ENCODE measurements at places on chromosomes 3 and 15.
A peak's percentile ranks its signal among the peaks of the same experiment; 100 is the strongest.

GRCh38 chr3:66372681-66373350 is 128.0 kb downstream of the LRIG1 start:
- peak; percentile 24 for DNase-seq

GRCh38 chr3:194773216-194773615 is 87.5 kb downstream of the FAM43A start:
- DNase-seq = no peak

GRCh38 chr3:138308783-138309182 is 20.9 kb downstream of the NME9 start:
- no peak for DNase-seq

DNA sequence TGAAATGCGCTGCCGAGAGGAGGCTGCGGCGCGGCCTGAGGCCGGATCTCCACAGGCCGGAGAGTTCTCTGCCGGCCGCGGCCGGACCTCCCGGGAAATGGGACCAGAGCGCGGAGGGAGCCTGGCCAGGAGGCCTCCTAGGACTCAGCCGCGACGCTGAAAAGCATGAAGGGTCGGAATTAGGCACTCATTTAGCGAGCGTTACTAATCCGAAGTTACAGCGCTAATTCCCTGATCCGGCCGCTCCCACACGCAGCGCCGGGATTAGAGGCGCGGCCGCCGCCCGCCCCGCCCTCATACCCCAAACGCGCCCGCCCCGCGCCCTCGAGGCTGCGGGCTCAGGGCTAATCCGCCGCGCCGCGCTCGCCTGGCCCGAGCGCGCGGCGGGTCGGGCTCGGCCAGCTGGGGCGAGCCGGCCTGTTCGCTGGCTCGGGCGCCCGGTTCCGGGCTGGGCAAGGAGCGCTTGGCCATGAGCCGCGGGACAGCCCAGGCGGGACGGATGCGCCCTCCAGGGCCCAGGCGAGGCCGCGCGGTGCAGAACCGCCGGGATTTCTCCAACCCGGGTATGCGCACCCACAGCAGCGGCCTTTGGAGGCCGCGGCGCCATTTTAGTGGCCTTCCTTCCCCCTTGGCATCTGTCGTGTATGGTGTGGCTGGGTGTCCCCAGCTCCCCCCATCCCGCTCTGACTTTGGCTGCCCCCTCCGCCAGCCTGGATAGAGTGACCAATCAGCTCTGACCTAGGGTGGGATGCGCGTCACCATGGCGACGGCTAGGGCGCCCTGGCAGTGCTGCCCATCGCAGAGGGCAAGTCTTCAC is 36.8 kb upstream of the POLG start:
- no peak for DNase-seq

- no peak for DNase-seq
Observed at GRCh38 chr3:46576879-46577278, 10.8 kb upstream of the LRRC2 start.

DNA sequence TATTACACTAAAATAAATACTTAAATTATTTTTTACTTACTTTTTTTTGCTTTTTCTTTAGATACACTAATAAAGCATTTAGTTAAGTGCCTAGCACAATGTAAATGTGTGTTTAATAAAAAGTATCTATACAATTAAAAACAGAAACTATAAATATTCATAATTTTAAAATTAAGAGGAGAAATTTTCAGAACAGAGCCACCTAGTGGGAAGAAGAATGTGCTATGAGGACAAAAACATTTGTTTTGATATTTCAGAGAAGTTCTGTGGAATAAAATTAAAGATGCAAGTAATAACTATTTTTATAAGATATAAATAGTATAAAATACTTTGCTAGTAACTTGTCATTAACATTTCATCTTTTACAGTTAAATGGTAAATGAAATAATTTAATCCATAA is 33.6 kb upstream of the PLSCR5 start:
- DNase-seq = no peak

- no peak for DNase-seq
Observed at GRCh38 chr15:84873997-84874396, 10.5 kb upstream of the SLC28A1 start.

DNA sequence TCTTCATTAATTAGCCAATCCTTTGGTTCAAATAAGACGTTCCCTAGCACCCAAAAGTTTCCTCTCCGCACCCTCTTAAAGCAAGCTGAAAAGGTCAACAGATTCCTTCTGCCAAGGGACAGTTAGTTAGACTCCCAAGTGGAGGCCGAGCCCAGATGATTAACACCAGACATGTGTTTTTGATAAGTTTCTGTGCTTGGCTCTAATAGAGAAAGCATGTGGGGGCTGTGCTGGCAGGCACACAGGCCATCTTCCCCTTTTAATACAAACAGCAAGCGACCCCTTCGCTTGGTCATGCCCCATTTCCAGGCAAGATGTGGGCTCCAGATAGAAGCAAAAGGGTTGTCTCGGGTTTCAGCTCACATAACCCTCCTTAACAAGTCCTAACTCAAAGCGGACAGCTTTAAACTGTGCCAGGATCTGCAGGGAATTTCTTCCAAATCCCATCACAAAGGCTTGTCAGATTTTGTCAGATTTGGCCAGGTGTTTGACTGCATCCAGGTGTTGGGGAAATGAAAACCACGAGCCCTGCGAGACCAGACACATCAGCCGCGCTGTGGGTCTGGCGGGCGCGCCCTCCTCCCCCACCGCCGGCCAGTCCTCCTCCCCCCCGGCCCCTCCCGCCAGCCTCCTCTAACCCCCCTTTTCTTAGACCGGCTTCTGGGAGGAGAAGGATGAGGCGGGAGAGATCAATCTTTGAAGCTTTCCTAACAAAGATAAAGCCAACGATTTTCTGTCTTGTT is 3.3 kb downstream of the HES1 start:
- no peak for DNase-seq

Measured in activated CD4-positive, alpha-beta T cell treated with anti-CD3 and anti-CD28 coated beads, Interleukin-2, amount 10 ng/mL, durations not matched to agents 7 days and 5 days (primary cell).